ENCODE measurements at places on chromosomes 2 and 18. TPM values are rescaled to one million over a fixed set of nuclear protein-coding genes. Genes with fewer than 3 reads are reported as not detected.
A peak's percentile ranks its signal among the peaks of the same experiment; 100 is the strongest.

DNA sequence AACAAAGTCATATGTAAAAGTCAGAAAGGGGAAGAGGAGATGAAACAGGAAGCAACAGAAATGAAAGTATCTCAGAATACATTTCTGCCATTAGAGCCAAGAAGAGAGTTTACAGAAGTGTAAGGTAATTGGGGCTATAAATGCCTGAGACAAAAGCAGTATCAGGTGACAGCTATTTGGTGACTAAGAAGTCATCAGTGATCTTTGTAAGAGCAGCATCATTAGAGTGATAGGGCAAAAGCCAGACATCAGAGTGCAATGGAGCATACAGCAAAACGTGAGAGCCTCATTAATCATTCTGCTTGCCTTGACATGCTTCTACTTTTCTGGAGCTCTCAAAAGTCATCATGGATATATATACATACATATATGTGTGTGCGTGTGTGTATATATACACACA lies 804.7 kb upstream of the PIK3C3 start:
- H3K4me3 ChIP-seq = no peak overlapping the region
- H3K4me1 ChIP-seq = no peaks in the 10 kb centered on the region
- DNase-seq = no peak
- no peaks in the 10 kb centered on the region for H3K27me3 ChIP-seq
- H3K27ac ChIP-seq = no peak overlapping the region

DNA sequence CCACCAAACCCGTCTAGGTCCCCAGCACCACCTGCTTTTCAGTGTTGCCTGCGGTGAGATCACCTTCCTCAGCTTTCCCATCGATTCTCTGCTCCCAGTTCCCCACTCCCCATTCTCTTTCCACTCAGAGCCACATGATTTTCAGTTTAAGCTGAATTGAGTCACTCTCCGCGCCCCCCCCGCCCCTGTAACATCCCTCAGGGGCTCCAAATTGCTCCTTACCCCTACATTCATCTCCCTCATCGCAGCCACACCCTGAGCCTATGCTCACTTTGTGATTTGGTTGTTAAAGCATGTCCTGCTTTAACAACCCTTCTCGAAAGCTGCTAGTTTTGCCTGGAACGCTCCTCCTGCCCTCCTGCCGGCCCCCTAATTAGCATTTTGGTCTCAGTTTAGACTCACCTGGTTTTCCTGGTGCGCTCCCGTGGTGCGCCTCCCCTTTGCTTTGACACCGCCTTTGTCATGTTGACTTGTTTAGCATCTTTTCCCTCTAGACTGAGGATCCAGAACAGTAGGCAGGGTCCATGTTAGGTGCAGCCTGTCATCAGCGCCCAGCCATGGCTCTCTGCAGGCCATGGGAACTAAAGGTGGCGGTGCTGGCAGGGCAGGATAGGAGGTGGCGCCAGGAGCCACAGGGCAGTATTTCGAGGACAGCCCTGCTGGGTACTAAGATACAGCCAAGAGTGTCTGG lies 60.8 kb downstream of the ST3GAL5 start:
- no peak for DNase-seq
- H3K27ac ChIP-seq = no peak overlapping the region
- no peaks in the 10 kb centered on the region for H3K27me3 ChIP-seq
- peaks cover 6% of the 10 kb centered on the region for H3K4me1 ChIP-seq

DNA sequence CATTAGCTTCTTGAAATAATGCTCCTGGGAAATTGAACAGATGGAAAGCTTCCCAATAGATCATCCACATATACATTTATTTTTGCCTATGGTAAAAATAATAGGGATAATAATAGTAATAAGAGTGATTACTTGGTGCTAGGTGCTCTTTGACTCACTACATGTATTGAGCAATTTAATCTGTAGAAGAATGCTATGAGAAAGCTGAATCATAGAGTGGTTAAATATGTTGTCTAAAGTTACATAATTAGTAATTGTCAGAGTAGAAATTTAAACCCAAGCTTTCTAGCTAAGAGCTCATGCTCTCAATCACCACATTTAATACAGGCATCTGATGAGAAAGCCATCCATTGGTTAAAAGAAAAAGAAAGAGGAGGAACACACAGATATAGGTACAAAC lies 590.5 kb upstream of the SLC8A1 start:
- DNase-seq = no peak
- H3K27ac ChIP-seq = no peak overlapping the region
- no peaks in the 10 kb centered on the region for H3K27me3 ChIP-seq
- no peak overlapping the region for H3K4me3 ChIP-seq
- no peaks in the 10 kb centered on the region for H3K36me3 ChIP-seq
- H3K4me1 ChIP-seq = no peaks in the 10 kb centered on the region

Gene VWC2L
- not detected for total RNA-seq

Gene NMS
- total RNA-seq = not detected

- H3K27ac ChIP-seq = no peak overlapping the region
- no peaks in the 10 kb centered on the region for H3K36me3 ChIP-seq
- no peak overlapping the region for H3K4me3 ChIP-seq
- DNase-seq = peak; percentile 65
Measured at GRCh38 chr18:8994603-8995002, 107.9 kb upstream of the NDUFV2 start.

- peaks cover 30% of the 10 kb centered on the region for H3K4me1 ChIP-seq
- no peak overlapping the region for H3K27ac ChIP-seq
- H3K4me3 ChIP-seq = no peak overlapping the region
- no peaks in the 10 kb centered on the region for H3K36me3 ChIP-seq
Measured at GRCh38 chr18:60049172-60049571, 149.4 kb downstream of the PMAIP1 start.

DNA sequence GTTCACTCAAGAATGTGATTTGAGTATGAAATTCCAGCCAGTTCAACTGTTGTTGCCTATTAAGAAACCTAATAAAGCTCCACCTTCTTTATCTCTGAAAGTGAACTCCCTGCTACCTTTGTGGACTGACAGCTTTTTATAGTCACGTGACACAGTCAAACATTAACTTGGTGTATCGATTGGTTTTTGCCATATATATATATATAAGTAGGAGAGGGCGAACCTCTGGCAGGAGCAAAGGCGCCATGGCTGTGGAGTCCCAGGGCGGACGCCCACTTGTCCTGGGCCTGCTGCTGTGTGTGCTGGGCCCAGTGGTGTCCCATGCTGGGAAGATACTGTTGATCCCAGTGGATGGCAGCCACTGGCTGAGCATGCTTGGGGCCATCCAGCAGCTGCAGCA lies at the start of gene UGT1A1:
Gene UGT1A1, plus strand, starts transcription at position 228 of the 400 bp plus-strand sequence. Its CDS starts 18 bp downstream, at position 246.
- peaks cover 11% of the 10 kb centered on the region for H3K4me1 ChIP-seq
- H3K27me3 ChIP-seq = no peaks in the 10 kb centered on the region
- 0 out of 2 replicates have a peak within 1 kb of the TSS, but pooled peaks have one; percentile 10 for H3K27ac ChIP-seq
- no peak for DNase-seq
- H3K4me3 ChIP-seq = no peak within 1 kb of the TSS

DNA sequence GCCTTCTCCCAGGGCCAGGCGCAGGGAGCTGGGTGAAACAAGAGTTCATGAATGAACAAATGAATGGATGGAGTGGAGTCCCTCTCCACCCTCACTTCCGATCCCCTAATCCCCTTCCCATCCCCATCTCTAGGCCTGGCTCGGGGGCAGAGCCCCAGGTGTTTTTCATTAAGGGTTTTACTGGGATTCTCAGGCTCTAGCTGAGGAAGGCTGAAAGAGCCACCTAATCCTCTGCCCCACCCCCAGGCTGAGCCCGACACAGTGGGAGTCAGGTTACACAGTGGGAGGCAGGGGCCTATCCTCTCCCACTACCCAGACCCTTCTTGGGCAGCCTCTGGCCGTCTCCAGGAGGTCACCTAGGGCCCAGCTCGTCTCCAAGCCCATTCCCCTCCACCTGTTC lies 36.1 kb downstream of the SDC1 start:
- H3K36me3 ChIP-seq = no peaks in the 10 kb centered on the region
- no peak for DNase-seq
- peaks cover 42% of the 10 kb centered on the region for H3K4me1 ChIP-seq
- H3K27ac ChIP-seq = no peak overlapping the region
- H3K27me3 ChIP-seq = no peaks in the 10 kb centered on the region

Gene SEMA4C
- 60.5 TPM for total RNA-seq

DNA sequence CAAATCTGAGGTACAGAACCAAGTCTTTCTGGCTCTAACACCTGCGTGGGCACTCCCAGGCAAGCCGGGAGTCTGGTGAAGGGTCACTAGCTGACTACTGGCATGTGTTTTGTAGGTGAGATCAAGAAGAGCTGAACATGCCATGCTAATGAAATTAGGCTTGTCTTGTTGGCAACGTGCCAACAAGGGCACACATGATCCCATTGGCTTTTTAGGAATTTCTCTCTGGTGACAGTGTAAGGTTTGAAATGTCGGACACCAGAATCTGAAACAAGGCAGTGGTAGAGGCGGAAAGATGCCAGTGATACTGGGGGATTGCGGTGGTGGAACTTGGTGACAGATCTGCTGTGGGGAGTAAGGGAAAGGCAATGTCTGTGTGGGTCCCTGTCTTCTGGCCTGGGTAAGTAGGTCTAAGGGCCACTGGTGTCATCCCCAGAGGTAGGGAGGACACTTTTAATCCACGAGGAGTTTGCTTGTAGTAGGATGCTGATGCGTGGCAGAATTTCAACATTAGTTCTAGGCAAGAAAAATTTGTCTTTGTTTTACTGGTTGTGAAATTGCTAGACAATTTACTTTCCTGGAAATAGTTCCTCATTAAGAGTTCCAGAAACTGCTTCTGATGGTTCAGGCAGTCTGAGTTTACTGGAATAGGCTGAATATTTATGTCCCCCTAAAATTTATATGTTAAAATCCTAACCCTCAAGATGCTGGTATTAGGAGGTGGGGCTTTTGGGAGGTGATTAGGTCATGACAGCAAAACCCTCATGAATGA lies 52.6 kb upstream of the ACMSD start:
- no peaks in the 10 kb centered on the region for H3K4me1 ChIP-seq
- no peaks in the 10 kb centered on the region for H3K27me3 ChIP-seq
- DNase-seq = no peak
- no peak overlapping the region for H3K27ac ChIP-seq
- no peak overlapping the region for H3K4me3 ChIP-seq
- H3K36me3 ChIP-seq = no peaks in the 10 kb centered on the region

DNA sequence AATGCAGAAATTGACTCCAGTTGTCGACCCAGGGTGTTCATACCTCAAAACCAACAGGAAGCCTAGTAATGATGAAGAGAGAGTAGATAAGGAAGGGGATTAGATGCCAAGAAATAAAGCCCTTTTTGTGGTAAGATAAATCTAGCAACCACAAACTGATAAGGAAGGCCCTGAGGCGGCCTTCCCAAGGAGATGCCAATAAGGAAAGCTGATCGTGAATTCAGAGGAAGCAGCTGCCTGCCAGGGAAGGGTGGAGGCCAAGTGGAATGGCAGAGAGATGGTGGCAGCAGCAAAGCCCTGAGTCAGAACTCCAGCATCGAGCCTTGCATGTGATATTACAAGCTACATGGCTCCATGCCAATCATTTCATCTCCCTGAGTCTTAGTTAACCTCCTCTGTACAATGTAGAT lies 126.3 kb downstream of the IRS1 start:
- no peak overlapping the region for H3K4me3 ChIP-seq
- peak overlapping the region; percentile 66 for H3K27ac ChIP-seq
- peak; percentile 92 for DNase-seq

- H3K36me3 ChIP-seq = no peaks in the 10 kb centered on the region
- no peaks in the 10 kb centered on the region for H3K27me3 ChIP-seq
- no peaks in the 10 kb centered on the region for H3K4me1 ChIP-seq
Measured at GRCh38 chr2:135475128-135475527, 55.9 kb downstream of the ZRANB3 start.

Gene HDAC4
- 61.5 TPM for total RNA-seq

Gene IL1R1
- total RNA-seq = 5.0 TPM

- H3K27ac ChIP-seq = no peak overlapping the region
- H3K36me3 ChIP-seq = no peaks in the 10 kb centered on the region
- no peak overlapping the region for H3K4me3 ChIP-seq
Measured at GRCh38 chr2:149314687-149315086, 15.7 kb upstream of the LYPD6 start.

DNA sequence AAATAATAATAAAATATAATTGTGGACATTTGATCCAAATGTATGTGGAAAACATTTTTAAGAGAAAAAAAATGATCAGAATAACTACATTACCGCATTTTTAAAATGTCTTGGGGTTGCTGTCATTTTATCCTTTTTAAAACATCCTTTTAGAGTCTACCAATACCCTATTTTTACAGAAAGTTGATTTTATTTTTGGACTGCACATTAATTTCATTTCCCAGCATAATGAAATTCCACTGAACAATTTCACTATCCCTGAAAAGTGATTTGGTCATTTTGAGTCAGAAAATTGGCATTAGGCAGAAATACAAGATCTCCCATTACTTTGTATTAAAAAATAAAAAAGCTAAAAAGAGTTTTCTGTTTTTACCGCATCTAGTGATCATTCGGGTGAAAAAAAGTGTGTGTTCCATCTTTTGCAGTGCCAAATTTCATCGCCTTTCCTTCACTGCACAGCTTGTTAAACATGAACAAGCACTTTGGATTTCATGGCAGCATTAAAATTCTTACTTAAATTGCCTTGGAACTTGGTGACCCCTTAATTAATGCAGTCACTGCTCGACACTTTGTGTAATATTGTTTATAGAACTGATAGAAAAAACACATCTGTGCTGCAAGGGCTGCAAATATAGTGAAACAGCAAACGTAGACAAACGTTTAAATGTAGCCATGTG lies 611.7 kb downstream of the TSN start:
- DNase-seq = no peak
- H3K36me3 ChIP-seq = no peaks in the 10 kb centered on the region
- H3K27ac ChIP-seq = no peak overlapping the region
- H3K27me3 ChIP-seq = peaks cover 15% of the 10 kb centered on the region
- no peaks in the 10 kb centered on the region for H3K4me1 ChIP-seq

Gene ALPG
- 1.2 TPM for total RNA-seq

Gene LRRTM1
- not detected for total RNA-seq

DNA sequence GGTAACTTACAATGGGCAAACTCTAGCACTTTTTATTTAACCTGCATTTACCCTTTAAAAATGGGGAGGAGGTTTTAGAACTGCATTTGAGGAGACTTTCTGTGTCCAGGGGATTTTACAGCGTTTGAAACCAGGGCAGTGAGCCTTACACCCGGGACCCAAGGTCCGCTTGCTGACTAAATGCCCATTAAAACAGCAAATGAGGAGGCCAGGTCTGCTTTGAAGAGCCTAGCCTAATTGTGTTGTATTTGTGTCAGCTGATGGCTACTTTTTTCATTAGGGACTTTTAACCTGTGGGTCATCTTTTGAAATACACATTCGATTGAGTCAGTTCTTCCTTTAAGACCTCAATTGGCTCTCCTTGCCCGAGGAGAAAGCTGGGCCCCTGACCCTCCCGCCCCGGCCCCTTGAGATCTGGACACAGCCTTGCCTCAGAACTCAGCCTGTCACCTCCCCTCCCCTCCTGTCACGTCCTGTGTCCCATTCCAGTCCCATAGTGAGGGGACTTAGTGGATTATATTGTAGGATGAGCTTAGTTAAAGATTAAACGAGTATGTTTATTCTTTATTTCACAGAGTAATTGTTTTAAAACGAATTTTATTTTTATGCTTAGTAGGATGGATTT lies 69.0 kb downstream of the KLHL29 start:
- peaks cover 14% of the 10 kb centered on the region for H3K4me1 ChIP-seq
- H3K27me3 ChIP-seq = no peaks in the 10 kb centered on the region
- no peak overlapping the region for H3K27ac ChIP-seq
- no peaks in the 10 kb centered on the region for H3K36me3 ChIP-seq

DNA sequence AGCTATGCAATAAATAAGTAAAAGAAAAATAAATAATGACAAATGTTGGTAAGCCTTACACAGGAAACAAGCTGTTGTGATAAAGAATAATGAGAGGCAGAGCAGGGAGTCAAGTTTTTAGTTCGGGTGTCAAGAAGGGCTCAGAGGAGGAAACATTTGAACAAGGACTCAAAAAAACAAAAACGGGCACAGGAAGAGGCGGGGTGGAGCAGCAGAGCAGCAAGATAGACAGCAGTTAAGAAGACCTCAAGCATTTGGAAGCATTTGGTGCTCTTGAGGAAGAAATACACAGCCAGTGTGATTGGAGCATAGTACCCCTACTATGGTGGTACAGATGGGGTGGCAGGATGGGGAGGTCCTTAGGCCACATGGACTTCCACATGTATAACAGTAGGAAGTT lies 2.8 kb downstream of the TMEM169 start:
- 0 out of 2 replicates have a peak, but pooled peaks cover 12% of the 10 kb centered on the region for H3K27me3 ChIP-seq
- H3K4me3 ChIP-seq = no peak overlapping the region
- H3K27ac ChIP-seq = no peak overlapping the region
- H3K36me3 ChIP-seq = no peaks in the 10 kb centered on the region

Data from PC-9 (cell line).